ENCODE measurements at places on chromosomes 11 and 22. TPM values are rescaled to one million over a fixed set of nuclear protein-coding genes. Genes with fewer than 3 reads are reported as not detected.

GRCh38 chr11:74702383-74703007, 28.7 kb downstream of the CHRDL2 start:
- peak; percentile 72 for DNase-seq

DNA sequence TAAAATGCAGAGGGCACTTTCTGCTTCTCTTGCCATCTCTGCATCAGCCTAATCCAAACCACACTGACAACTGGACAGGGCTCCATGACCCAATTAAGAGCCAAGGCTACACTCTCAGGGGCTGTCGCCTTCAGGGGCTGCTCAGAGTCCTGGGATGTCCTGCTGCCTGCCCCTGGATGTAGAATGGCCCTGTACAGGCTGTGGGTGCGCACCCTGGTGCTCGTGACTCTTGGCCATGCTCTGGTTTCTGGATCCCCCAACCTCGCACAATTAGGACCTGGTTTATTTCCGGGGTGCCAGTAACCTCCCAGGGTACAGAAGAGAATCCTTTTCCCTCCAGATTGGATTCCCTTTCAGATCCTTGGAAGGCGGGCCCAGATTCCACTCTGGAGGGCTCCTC, 11.3 kb downstream of the IFT27 start:
- no peak for DNase-seq

DNA sequence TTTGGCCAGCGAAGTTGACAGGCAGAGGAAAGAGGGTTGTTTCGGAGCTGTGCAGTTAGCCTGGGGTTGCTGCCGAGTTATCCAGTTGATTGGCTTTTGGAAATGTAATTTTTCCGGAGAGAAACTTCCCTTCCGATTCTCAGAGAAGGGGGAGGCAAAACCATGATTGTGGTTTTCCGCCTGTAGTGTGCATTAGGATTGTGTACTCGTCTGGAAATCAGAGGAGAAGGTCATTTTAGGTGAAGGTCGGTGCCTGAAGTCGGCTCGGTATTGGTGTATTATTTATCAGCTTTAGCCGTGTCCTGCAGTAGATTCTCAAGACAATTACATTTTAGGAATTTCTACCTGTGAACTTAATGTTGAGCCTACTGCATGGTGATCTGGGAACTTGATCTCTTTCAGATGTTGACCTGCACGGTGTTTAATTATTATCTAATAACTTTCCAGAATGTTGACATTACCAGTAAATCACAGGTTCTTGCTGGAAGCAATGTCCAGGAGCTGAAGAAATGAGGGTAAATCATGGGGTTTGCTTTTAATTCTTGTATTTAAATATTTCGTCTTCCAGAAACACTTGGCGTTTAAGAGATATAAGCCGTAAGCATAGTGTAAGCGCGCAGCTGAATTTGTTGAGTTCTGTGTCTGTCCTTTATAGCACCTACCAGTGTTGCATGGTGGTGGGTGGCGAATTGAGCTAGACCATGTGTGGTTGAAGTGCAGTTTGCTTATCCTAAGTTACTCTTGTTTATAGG, 1.3 kb downstream of the ARHGEF12 start:
- no peak for DNase-seq

- DNase-seq = no peak
Measured at GRCh38 chr22:19213001-19213400, 34.5 kb upstream of the SLC25A1 start.

DNA sequence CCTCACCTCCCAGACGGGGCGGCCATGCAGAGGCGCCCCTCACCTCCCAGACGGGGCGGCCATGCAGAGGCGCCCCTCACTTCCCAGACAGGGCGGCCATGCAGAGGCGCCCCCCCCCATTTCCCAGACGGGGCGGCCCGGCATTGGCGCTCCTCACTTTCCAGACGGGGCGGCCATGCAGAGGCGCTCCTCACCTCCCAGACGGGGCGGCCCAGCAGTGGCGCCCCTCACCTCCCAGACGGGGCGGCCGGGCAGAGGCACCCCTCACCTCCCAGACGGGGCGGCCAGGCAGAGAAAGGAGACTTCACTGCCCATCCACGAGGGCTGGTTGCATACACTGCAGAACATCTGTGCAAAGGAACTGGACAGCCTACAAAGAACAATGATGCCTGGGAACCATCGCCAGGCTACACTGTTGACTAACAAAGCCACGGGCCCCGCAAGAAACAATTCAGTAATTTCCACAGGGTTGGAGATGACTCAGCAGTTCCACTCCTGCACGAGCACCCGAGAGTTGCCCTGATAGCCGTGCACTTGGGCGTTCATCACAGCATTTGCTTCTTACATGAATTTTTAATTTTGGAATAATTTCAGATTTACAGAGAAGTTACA, 58.7 kb downstream of the CTTN start:
- no peak for DNase-seq

GRCh38 chr11:111512296-111513239, at the start of gene BTG4:
TSS of gene BTG4 (minus strand) at chr11:111512386. CDS start at chr11:111498776, 13,610 bp downstream.
- no peak for DNase-seq

DNA sequence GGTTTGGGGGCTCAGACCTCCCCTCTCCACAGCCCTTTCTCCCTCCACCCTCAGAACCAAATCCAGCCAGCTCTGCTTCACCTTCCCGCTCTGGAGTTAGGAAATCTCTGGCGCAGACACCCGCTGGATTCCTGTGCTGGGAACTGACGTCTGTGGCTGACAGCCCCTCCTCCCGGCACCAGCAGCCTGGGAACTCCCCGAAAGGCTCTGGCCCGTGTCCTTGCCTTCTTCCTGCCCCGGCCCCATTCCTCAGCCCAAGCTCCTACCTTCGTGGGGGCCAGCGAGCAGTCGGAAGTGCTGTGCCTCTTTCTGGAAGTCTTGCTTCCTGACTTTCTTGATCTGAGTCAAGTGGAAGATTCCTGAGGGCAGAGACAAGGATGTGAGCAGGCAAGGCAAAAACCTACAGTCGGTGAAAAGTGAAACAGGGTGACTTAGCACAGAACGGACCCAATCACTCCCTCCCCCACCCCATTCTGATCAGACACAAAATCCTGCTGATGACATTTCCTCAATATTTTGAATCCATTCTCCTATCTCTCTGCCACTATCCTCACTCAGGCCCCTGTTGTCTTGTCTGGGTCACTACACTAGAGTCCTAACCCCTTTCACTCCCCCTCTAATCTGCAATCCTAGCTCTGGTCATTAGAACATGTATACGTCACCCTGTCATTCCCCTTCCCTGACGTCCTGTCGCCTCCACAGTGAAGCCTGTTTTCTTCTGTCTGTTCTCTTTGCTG, 34.1 kb downstream of the CHRDL2 start:
- DNase-seq = no peak

DNA sequence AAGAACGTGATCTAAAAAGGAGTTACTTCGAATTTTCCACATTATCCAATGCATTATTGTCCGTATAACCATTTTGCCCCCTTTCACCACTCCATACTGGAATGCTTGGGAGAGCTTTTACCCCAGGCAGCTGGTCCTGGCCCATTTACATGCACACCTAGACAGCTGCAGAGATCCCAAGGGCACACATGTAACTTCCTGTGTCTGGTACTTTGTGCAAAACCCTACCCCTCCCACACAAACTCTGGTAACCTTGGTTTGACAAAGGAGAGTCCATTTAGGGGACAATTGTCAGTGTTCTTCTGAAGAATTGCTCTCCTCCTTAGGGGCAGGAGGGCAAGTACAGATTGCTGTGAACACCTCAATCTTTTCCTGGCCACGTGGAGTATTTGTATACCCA, 57.3 kb upstream of the SORL1 start:
- no peak for DNase-seq

DNA sequence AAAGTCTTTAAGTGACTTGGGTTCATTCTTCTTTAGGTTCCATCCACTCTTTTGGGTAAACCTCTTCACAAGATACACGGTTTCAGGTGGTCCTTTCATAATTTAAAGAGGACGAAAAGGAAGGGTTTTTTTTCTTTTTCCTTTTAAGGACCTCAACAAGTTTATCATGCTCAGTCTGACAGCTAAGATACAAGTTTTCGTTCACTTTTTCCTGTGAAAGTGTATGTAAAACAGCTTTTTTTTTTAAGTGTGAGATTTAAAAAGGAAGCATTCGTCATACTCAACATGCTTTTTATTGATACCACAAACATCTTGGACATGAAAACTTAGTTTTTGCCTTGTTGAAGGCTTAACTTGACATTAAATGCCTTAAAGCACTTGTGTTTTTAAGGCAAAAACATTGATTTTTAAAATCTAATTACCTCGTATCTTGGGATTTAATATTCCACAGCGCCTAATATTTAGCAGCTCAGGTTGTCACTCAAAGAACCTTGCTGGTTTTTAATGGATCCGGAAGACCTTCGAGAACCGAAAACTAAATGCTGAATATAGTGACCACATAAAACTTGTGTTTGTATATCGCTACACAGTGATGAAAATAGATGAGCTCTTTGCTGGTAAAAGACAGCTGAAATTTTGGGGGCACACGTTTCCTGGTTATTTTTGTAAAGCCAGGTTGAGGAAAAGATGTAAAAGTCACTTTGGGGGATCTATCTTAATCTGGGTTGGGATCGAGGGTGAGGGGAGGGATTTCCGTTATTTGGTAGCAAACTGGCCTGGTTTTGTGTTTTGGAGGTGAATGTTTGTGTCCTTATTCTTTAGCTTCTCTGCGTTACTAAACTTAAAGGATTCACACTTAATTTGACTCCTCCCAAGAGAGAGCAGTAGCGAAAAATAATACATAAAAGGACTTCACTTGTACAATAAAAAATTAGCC, 2.3 kb downstream of the PCF11 start:
- DNase-seq = no peak

GRCh38 chr11:23497040-23497439, 636.8 kb upstream of the CCDC179 start:
- DNase-seq = no peak

GRCh38 chr22:17228725-17229126, 9.5 kb upstream of the ADA2 start:
- no peak for DNase-seq

DNA sequence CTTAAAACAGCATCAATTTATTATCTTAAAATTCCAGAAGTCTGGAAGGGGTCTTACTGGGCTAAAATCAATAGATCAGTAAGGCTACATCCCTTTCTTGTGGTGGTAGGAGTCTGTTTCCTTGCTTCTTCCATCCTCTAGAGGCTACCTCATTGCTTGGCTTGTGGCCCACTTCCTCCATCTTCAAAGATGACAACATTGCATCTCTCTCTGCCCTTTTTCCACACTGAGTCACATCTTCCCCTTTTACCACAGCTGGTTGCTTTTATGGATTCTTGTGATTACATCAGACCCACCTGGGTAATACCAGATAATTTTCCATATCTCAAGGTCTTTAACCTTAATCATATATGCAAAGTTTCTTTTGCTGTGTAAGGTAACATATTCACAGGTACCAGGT, 60.9 kb downstream of the GRIA4 start:
- DNase-seq = no peak

GRCh38 chr11:134957540-134958335, 545.7 kb upstream of the B3GAT1 start:
- no peak for DNase-seq

DNA sequence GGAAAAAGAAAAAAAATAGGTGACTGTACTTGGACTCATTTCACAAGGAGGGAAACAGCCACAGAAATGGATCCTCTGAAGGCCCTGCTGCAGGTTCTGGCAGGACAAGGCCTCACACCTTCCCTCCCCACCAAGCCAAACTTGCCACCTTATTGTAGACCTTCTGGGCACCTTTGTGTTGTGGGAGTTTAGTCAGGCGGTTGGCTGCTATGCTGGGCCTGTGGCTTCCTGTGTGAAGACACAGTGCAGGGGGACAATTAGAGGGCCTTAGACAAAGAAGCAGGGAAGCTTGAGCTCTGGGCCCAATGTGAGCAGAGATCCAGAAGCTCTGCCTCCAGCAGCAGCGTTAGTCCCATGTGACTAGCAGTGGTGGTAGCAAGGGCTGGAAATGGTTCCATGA, 4.2 kb downstream of the RAB1B start:
- DNase-seq = no peak

GRCh38 chr11:57340039-57340615, 2.0 kb downstream of the P2RX3 start:
- no peak for DNase-seq

- no peak for DNase-seq
Measured at GRCh38 chr11:38176686-38177322, 1578.8 kb upstream of the RAG2 start.

GRCh38 chr11:37657645-37658044, 1059.6 kb upstream of the RAG2 start:
- no peak for DNase-seq

- no peak for DNase-seq
Measured at GRCh38 chr11:75158241-75158640, 7.3 kb downstream of the SLCO2B1 start.

- no peak for DNase-seq
Measured at GRCh38 chr11:102794382-102794781, 3.6 kb downstream of the MMP1 start.

DNA sequence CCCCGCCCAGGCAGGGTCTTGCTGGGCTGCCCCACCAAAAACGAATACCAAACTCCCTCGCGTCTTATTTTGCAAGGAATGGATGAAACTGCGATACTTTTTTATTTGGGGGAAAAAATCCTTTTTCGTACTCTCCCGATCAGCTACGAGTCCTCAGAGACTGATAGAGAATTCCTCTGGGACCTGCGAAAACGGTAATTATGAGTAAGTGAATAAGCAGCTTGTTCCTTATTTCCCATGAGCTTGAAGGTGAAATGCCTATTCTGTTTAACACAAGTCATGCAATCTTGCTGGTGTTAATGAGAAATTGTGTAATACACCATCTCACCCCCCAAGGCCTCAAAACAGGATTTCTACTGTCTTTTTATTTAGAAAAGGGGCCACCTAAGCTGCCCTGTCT, 5.5 kb downstream of the GRK3 start:
- DNase-seq = no peak

- DNase-seq = no peak
Measured at GRCh38 chr22:50102946-50103345, 13.1 kb downstream of the MOV10L1 start.

DNA sequence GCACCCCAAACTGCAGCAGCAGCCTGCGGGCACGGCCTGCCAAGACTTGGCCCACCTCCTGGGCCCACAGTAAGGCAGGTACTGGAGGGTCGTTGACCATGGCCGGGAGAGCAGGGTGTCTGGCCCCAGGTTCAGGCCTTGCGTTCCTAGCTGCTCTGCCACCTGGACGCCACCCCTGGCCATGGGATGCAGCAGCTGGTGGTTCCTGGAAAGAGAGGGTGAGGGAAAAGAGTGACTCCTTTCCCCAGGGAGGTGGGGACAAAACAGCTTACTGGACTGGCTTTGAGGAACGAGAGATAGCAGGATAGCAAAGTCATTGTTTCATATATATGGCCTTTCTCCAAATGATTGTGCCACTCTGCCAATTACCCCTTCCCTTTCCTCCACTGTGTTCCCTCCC, 1.8 kb downstream of the BSCL2 start:
- DNase-seq = no peak

The TLCD5 gene
- polyA plus RNA-seq = 10.3 TPM

The OR5L1 gene
- polyA plus RNA-seq = not detected

The FJX1 gene
- polyA plus RNA-seq = 6.3 TPM

The MGAT3 gene
- polyA plus RNA-seq = 2.5 TPM

The ART1 gene
- polyA plus RNA-seq = 6.0 TPM

The GSTT2B gene
- 7.7 TPM for polyA plus RNA-seq

The MPPED1 gene
- 4.0 TPM for polyA plus RNA-seq

The VPS51 gene
- 92.2 TPM for polyA plus RNA-seq

The ADORA2A gene
- polyA plus RNA-seq = 28.9 TPM

The LYVE1 gene
- polyA plus RNA-seq = 84.8 TPM

The CPT1B gene
- polyA plus RNA-seq = not detected

The DDI1 gene
- polyA plus RNA-seq = not detected
